NCI-H2171 treated with DMSO at 0.1 percent for 48 hours (cell line): ENCODE measurements at places on chromosomes 11 and 22.

DNA sequence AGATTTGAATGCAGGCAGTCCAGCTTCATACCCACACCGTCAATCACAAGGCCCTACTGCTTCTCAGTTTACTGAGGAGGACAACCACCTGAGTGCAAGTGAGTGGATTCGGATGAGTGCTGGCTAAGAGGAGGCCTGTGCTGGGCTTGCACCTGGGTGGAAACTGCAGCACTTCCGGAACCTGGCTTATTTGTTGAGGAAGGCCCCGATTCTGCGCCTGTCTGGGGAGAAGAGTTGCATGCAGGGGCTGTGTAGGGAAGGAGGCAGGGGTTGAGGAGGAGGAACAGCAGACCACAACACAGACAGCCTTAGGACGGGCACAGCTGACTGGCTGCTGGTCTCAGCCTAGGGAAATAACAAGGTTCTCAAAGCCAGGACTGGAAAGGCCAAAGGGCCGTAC lies 20.8 kb downstream of the ABTB2 start:
- DNase-seq, result no peak

GRCh38 chr11:18563090-18563730 lies 25.3 kb downstream of the UEVLD start:
- no peak for DNase-seq

- DNase-seq, result no peak
These were observed 12.3 kb downstream of the CAT start for GRCh38 chr11:34451053-34451452.

DNA sequence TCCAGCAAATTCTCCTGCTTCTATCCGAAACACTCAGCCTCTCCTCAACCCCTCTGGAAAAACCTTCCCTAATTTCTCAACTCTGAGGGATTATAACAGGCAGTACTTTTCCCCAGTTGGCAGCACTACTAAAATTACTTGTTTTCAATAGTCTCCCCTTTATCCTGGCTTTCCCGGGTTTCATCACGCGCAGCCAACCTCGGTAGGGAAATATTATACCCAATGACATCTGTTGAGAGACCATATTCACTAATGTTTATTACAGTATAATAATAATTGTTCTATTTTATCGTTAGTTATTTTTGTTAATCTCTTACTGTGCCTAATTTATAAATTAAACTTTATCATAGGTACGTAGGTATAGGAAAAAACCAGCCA lies 330 bp upstream of the POLD3 start:
- no peak for DNase-seq

GRCh38 chr11:93784935-93785360 lies 866 bp downstream of the MED17 start:
- DNase-seq, result no peak

GRCh38 chr22:44191036-44191454 lies 10.3 kb downstream of the PARVG start:
- no peak for DNase-seq

- DNase-seq, result no peak
These were observed 173.7 kb downstream of the KIF18A start for GRCh38 chr11:27933992-27934829.

- DNase-seq, result no peak
These were observed 35.3 kb upstream of the CLMP start for GRCh38 chr11:123230346-123230745.

DNA sequence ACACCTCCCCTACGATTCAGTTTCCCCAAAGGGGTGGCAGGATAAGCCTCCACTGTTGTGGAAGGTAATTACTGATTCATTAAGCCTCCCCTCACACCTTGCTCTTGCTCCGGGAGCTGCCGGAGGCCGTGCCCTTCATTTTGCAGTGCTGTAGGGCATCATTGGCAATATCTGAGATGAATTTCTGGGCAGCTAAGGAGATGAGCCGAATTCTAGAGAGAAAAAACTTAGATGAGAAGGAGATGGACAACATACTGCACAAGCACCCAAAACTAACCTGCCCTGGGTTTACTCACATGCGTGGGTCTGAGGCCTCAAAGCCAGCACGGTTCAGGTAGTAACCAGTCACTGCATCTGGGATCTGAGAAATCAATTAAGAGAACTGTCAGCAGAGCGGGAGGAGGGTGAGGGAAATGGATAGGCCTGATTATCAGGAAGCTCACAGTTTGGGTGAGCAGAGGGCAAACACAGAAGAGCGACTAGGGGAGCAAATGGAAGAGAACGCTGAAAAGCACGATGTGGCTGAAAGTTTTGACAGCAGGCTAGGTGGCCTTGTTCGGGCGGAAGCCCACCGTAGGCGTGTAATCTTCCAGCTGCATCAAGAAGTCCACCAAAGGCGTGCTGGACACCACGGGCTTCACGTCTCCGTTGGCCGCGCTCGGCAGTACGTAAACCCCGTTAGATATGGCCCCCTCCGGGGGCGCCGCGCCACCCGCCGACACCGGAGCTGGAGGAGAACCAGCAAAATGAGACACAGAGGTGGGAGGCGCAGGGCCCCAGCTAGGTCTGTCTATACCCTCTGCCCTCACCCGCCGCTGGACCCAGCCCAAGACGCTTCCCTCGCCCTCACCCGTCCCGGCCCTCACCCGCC lies 689 bp downstream of the TAF10 start:
- no peak for DNase-seq

DNA sequence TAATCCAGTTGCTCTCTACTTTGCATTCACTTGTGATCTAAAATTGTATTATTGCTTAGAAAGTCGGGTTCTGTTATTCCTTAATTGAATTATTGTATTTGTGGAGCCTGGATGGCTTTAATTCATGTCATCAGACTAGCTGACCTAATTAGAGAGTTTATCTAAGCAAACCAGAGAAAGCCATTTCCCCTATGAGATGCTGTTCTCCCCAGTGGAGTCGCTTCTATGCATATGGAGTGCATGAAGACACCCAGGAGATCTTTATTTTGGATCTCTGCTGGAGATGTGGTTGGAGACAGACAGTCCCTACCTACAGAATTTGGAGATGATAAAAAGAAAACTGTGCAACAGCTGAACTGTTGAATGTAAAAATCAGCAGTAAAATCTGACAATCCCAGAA lies 45.2 kb upstream of the MYO18B start:
- no peak for DNase-seq

DNA sequence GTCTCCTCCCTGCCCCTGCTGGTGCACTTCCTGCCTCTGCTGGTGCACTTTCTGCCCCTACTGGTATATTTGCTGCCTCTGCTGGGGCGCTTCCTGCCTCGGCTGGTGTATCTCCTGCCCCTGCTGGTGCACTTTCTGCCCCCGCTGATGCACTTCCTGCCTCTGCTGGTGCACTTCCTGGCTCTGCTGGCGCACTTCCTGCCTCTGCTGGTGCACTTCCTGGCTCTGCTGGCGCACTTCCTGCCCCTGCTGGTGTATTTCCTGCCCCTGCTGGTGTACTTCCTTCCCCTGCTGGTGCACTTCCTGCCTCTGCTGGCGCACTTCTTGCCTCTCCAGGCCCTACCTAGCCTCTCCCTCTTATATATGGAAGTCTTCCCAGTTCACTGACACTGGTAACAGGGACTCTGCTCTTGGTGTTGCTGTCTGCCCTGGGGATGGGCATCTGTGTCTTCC lies 10.1 kb downstream of the MTFP1 start:
- peak; percentile 90 for DNase-seq

GRCh38 chr22:39317775-39318506 lies 1.5 kb downstream of the RPL3 start:
- peak; percentile 38 for DNase-seq

DNA sequence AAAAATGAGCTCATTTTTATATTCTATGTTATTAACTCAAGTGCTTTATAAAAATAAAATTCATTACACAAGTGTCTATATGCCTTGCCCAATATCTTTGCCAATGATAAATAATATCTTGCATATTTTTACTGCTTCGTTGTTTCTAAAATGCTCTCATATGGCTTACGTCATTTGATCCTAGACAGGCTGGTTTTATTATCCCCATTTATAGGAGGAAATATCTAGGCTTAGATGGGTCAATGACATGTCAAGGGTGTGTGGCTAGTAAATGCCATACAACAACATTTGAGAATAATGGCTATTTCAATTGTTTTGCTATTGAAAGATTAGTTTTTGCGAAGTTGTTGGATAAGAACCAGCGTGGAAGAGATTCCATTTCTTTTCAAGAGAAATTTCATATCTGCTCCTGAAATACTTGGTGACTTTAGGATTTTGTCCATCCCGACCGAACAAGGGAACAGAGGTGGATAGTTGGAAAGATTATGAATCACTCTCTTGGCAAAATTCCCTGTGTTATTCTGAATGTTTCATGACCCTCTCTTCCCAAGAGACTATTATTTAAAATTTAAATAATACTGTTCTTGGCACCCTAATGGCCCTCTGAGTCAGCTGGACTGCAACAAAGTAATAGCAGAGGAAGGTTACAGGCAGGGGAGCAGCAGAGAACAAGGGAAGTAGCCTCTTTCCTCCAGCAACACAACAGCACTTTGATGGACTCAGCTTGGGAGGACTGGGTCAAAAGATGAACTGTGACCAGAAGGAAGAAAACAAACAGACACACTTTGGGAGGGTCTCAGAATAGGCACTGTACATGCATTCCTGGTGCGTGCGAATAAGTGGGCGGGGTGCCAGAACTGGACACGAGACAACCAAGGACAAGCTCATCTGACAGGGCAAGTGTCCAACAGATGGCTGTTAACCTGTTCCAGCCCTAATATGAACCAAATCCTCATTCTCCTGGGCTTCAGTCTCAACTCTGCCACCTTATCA lies 94.5 kb downstream of the ME3 start:
- no peak for DNase-seq

- DNase-seq, result no peak
These were observed 9.0 kb downstream of the NAT10 start for GRCh38 chr11:34114471-34114870.

DNA sequence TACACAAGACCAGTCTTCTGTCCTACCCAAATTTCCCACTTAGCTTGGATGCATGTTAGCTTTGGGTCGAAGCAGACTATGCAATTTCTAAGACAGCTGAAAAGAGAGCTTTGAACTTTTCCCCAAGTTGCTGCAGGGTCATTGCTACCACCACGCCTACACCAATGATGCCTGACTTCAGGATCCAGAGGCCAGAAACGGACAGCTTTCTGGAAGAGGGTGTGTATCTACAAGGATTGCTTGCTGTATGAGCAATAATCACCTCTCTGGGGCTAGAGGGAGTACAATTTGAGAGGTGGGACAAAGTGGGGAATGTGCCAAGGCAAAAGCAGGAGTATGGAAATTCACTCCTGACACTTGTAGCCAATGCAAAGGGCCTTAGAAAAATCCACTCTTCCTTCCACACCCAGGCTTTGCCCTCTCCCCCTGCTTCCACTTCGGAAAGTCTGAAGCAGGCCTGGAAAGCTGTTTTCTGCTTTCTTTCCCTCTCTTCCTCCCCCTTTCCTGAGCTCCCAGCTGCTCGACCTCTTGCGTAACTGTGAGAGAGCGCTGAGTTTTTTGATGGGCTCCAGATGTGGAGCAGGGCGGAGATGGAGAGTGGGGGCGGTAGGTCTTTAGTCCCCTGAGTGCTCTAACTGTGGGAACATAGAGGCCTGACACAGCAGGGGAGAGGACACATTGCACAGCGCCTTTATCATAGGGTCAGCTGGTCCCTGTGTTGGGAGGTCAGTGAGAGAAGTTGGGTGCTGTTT lies 2.1 kb upstream of the PHLDB1 start:
- DNase-seq, result peak; percentile 28

GRCh38 chr11:33712436-33712835 lies 11.8 kb upstream of the C11orf91 start:
- DNase-seq, result peak; percentile 83

GRCh38 chr11:75275581-75275980 lies 35.0 kb downstream of the TPBGL start:
- DNase-seq, result peak; percentile 74

- DNase-seq, result no peak
These were observed 26.0 kb downstream of the LRRC32 start for GRCh38 chr11:76644591-76644990.

- DNase-seq, result no peak
These were observed 47.7 kb downstream of the DNAJC24 start for GRCh38 chr11:31417357-31417756.

- DNase-seq, result peak; percentile 50
These were observed 67.2 kb downstream of the C11orf91 start for GRCh38 chr11:33633251-33634003.

GRCh38 chr11:121741761-121742361 lies 289.1 kb upstream of the SORL1-AS1 start:
- no peak for DNase-seq

GRCh38 chr11:64998141-64998540 lies 1.4 kb upstream of the BATF2 start:
- peak; percentile 46 for DNase-seq

DNA sequence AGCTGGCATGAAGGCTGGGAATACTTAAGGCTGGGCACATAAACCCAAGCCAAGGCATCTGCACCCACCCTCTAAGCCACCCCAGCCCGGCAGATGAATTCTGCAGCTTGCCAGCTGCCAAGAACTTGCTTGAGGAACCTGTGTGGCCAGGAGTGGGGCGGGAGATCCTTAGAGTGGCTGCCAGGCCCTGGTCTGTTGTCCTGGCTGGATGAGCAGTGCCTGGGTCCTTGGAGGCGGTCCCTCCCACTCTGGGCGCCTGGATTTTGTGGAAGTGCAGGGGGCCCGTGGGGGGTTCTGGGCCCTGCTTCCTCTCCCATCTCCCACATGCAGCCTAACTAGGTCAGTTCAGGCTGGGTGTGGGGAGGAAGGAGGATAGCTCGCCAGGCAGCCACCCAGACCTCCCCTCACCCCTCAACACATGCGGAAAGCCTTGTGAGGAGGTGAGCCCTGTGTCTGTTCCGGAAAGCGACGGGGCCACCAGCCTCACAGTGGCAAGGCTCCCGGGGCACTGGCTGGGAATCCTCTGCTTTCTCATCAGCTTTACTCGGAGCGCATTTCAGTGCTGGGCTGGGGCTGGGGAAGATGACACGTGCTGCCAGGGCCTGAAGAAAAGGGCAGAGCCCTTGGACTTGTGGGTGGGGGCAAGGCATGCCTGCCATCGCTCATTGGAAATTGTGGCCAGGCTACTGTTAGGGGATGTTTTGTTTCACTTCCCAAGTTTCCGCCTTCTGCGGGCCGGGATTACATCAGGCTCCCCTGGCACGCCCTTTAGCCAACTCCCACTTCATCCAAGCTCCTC lies 8.4 kb downstream of the DAGLA start:
- no peak for DNase-seq

DNA sequence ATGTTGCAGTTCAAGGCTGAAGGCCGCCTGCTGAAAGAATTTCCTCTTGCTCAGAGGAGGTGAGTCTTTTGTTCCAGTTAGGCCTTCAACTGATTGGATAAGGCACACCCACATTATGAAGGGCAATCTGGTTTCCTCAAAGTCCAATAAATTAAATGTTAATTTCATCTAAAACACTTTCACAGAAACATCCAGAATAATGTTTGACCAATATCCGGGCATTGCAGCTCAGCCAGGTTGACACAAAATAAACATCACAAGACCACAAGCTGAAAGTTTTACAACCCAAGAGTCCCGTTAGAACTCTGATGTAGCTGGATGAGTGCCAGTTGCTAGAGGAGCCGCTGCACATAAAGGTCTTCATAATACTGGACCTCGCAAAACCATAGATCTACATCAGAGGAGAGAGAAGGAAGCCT lies 64.9 kb upstream of the EED start:
- no peak for DNase-seq

- no peak for DNase-seq
These were observed 16.2 kb upstream of the RRAS2 start for GRCh38 chr11:14374922-14375830.
